ENCODE measurements at places on chromosomes 11 and 22.

DNA sequence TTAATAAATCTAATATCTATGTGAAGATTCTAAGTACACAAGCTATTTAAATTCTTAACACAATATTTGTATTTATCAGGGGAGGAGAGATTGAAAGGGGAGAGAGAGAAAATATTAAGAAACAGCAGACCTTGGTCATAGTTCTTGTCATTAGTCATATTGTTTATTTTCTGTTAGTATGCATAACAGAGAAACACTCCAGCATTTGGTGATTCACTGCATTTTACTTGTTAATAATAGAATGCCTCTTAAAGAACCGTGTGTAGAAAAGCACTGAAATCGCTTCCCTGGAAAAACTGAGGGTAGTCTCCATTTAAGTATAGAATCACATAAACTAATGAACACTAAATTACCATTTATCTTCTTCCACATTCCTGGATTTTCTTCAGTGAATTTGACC lies 122.7 kb upstream of the TRPC6 start:
- DNase-seq, result no peak

GRCh38 chr11:33885338-33886005 lies 6.4 kb downstream of the LMO2 start:
- no peak for DNase-seq

GRCh38 chr22:46500201-46500600 lies 37.2 kb downstream of the CELSR1 start:
- DNase-seq, result no peak

- peak; percentile 66 for DNase-seq
Measured at GRCh38 chr22:21951931-21952465, 650 bp downstream of the PPM1F start.

DNA sequence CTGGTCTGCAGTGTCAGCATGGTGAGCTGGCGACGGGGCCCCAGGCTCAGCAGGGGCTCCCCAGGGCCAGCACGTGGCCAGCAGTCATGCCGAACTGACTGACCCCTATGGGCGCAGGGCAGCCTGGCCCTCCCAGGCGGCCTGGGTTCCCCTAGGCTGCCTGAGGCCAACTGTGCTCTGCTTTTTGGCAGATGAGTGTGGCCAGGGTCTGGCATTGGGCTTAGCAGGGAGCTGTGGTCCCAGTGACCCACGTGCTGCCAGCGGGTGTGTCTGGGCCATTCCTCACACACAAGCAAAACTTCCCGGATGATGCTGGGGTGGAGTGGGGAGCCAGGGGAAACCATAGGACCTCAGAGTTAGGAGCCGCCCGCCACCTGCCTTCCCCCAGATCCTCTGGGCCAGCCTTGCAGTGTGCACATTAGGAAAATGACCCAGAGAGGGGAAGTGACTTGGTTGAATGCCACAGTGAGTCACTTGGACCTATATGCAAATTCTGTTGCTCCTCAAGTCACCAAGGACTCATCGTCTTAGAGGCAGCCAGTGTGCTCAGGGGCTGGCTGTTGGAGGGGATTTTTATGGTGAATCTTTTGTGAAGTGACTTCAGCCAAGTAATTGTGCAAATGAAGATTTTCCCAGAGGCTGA lies 6.5 kb downstream of the ADORA2A start:
- DNase-seq, result peak; percentile 95

DNA sequence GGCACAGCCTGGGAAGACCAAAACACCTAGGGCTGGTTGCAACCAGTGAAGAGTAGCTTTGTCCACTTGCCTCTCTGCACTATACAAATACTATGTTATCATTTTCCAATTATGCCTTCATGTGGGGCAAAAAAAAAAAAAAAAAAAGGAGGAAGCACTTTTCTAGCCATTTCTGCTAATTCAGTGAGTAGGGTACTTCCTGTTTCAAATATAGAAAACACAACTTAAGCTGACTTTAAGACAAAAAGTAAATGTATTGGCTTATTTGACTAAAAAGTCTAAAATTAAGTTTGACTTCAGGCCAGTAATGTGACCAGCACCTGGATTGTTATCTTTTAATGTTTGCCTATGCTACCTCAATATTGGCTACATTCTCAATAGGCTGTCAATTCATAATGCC lies 15.3 kb downstream of the CCDC73 start:
- peak; percentile 8 for DNase-seq

DNA sequence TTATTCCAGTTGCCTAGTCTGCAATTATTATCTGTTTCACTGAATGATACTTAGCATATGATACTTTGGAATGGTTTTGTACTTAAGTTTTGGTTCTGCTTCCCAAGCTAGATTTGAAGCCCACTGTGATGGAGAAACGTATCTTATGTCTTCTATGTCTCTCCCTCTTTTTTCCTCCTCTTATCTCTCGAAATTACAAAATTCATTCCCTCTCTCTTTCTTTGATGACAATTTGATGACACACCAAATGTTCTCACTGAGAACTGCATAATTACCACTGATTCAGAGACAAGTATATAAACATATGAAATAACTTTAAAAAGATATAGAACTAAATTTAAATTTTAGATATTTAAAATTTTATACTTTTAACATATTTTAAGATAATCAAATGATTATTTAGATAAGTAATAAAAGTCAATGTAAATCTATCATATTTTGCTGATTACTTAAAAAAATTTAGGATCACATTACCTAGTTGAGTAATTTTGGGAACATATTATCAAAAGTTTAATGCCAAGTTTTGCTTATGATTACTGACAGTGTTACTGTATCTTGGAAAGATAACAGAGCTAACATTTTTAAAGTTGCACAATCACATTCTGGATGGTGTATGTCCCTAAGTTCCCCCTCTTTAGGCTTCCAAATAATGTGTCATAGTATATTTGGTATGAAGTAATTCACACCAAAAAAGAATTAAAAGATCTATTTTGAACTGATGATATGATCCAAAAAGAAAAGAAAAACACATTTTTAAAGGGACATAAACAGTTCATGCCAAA lies 255.3 kb downstream of the SBF2 start:
- DNase-seq, result no peak
